ENCODE measurements at places on chromosomes 7 and 10. TPM values are rescaled to one million over a fixed set of nuclear protein-coding genes. Genes with fewer than 3 reads are reported as not detected.

DNA sequence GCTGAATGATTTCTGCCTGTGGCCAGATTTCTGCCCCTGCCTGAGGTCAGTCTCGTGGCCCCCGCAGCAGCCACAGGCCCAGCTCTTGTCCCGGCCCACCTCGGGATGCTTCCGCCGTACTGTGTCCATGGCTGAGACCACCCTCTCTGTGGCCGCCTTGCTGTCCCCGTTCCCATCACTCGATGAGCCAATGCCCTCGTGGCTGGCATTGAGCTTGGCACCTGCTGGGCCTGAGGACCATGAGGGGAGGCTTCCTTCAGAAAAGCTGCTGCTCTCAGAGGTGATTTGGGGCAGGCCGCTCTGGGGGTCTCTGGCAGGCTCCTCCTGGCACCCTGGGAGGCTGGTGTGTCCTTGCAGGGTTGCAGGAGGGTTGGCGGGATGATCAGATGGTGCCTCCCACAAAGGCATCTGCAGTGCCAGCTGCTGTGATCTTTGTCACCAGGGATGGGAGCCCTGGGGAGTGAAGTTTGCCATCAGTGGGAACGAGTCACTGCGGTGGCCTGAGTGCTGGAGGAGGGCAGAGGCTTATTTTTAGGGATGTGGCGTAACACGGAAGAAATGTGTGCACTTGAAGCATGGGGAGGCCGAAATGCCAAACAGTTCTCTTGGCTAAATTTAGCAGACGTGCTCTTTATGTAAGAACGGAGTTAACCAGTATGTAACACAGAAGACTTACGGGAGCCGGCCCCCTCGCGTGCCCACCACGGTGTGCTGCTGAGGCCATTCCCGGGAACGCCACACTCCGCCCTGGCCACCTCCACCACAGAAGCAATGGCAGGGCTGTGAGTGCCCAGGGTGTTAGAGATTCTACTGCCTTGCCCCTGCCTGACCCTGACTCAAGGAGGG, 47.7 kb downstream of the VIPR2 start:
- DNase-seq = no peak

- no peak for DNase-seq
Measured at GRCh38 chr7:50664937-50665336, 99.7 kb upstream of the DDC start.

GRCh38 chr10:31515819-31516402, 196.9 kb downstream of the ZEB1 start:
- DNase-seq = peak; percentile 35

DNA sequence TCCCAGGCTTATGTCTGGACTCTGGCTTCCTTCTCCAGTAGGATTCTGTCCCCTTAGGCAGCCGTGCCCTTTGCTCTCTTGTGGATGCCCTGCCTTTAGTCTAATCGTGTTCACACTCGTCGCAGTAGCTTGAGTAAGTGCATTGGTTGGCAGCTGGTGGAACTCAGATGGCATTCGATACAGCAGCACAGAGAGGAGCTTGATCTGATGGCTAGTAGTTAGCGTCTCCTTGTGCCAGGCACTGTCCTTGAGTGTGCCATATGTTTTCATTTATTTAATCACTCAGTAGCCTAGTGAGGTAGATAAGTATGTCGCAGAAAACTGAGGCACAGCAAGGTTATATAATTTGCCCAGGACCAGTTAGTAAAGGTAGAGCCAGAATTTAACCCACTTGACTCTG, 18.2 kb upstream of the PARP12 start:
- DNase-seq = no peak

UBE2D4 gene
- 17.7 TPM for total RNA-seq

DNA sequence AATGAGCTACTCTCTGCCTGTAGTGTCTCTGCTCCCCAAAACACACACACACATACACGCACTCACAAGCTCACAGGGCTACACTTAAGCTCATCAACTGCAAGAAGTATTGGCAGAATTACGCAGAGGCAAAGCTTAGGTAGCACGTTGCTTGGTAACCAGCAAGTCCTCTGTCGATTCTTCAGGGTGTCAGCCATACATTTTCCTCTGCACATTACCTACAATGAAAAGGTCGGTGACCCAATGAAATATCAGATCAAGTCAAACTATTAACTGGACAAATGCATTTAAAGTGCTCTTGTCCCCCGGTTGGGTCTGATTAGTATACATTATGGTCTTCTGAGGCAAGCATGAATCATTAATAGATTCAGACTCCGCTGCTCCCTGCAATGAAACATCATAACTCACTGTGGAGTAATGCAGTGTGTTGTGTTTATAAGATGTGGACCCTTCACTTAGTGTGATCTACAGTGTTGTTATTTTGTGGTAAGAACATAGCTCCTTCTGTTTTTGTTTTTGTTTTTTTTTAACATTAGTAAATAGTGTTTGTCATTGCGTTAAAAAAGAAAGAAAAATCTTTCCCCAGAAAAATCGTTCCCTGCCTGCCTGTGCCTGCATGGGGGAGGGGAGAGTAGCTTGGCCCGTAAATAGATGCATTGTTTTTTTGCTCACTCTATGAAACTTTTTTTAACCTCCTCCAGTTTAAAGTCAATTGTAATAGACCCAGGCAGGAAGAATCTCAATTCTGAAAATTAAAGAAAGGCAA, 325.5 kb downstream of the SFMBT2 start:
- DNase-seq = no peak

HOXA1 gene
- 1.4 TPM for total RNA-seq

ADRA2A gene
- not detected for total RNA-seq

DNA sequence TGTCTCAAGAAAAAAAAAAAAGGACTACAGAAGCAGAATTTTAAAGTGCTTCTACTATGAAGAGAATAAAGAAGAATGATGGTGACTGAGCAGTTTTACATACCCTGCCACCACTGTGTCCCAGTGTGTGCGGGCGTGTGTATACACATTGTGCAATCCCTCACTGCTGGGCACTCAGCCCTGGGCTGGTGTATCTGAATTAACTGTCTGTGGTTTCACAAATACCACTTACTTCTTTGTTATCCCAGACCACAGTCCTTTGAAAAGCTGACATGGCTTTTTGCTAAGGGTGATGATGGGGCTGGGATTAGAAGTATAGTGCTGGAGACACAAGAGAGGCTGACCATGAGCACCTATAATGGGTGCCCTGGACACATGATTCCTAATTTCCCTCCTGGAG, 21.1 kb upstream of the TRPV6 start:
- DNase-seq = no peak

- no peak for DNase-seq
Measured at GRCh38 chr10:14801723-14802122, 27.0 kb upstream of the FAM107B start.

DNA sequence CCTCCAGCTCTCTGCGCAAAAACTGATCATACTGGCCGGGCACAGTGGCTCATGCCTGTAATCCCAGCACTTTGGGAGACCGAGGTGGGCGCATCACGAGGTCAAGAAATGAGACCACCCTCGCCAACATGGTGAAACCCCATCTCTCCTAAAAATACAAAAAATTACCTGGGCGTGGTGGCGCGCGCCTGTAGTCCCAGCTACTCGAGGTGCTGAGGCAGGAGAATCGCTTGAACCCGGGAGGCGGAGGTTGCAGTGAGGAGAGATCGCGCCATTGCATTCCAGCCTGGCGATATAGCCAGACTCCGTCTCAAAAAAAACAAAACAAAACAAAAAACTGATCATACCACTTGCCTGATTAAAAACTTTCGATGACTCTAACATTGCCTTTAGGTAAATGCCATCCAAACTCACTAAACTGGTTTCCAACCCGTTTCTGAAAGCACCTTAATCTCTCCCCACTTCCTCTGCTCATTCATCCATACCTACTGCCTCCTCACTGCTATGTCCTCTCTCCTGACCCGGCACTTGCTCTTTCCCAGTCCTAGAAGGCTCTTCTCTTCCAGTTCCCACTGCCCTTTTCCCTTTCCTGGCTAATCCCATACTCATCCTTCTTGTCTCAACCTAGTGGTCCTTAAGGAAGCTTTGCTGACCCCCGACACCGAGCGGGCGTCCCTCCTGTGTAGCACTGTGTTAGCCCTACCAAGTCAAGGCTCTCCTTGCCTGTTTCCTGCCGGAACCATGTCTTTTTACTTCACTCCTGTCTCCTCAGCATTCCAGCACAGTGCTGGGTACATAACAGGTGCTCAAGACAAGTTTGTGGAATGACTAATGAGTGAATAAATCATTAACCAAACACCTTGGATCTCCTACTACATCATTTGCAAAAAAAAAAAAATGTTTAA, 686 bp upstream of the MIOS start:
- peak; percentile 90 for DNase-seq

DNA sequence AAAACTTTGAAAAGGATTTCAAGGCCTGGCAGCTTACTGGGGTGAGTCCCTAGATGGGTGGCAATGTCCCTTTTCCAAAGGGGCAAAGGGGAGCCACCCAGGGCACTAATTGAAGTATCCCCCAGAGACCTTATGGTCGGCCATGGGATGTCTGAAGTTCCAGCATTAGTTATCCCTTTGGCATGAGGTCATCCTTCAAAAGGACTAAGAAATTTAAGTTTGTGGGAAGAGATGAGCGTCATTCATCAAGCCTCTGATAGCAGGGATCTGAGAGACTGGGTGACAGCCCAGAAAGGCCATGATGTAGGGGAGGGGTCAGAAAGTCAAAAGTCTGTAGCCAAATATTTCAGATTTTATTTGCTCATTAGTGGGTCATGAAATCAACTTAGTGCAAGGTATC, 195.3 kb downstream of the ZNF438 start:
- no peak for DNase-seq

RELN gene
- 15.8 TPM for total RNA-seq

GRCh38 chr7:92881091-92881485, 44.7 kb upstream of the CDK6 start:
- DNase-seq = no peak

NKX2-3 gene
- 0.07 TPM for total RNA-seq

- DNase-seq = no peak
Measured at GRCh38 chr10:3749011-3749410, 36.0 kb downstream of the KLF6 start.

GRCh38 chr10:102261196-102261595, 15.9 kb downstream of the GBF1 start:
- no peak for DNase-seq

IDI2 gene
- not detected for total RNA-seq

GRCh38 chr7:92656121-92656520, 65.9 kb upstream of the FAM133B start:
- no peak for DNase-seq

GRCh38 chr7:23545493-23545892, 13.7 kb upstream of the TRA2A start:
- no peak for DNase-seq

SLC26A3 gene
- total RNA-seq = not detected

DNA sequence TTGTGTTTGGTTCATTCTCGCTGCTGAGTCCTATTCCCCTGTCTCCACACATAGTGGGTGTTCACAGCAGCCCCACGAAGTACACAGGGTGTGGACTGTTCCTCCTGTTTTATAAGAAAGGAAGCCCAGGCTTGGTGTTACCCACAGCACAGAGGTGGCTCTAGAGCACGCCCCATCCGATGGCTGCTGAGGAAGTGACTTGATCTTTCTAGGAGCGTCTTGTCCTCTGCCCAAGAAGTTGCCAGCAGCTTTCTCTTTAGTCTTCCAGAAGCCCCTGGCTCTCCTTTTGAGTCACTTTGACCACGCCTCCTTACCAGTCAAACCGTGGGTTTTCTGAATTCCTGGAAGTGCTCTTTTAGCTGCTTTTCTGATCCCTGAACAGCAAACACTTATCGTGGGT, 94.0 kb downstream of the GRK5 start:
- DNase-seq = no peak

NPC1L1 gene
- total RNA-seq = 0.04 TPM

DNA sequence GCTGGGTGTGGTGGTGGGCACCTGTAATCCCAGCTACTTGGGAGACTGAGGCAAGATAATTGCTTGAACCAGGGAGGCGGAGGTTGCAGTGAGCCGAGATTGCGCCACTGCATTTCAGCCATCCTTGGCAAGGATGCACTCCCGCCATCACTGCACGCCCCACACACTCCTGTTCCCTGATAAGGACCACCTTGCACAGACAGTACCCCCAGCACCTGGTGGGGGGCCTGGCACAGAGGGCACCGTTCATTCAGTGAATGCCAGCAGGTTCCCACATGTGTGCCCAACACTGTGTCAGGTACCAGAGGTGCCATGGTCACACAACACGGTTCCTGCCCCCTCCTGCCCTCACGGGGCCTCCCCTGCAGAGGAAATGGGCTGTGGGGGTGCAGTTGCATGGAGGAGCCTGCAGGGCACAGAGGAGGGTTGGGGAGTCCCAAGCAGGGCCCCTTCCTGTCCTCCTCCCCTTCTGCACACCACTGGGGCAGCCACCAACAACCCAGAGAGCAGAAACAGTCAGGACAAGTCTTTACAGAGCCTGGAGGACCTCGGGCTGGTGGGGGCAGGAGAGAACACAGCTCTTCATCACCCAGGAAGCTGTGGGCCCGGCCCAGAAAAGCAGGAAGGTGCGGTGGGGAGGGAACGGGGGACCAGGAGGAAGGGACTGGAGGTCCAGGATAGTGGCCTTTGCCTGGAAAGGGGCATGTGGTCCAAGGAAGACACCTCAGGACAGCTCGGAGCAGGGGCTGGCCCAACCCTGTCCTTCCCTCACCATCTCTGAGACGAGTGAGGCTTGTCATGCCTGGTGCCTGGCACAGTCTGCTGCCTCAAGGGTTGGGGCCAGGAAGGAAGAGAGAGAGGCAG, 7.1 kb downstream of the CRYGN start:
- DNase-seq = no peak

GRCh38 chr10:131193923-131194322, 117.6 kb downstream of the TCERG1L start:
- no peak for DNase-seq

- no peak for DNase-seq
Measured at GRCh38 chr7:5777932-5778331, 3.5 kb downstream of the RNF216 start.

DNA sequence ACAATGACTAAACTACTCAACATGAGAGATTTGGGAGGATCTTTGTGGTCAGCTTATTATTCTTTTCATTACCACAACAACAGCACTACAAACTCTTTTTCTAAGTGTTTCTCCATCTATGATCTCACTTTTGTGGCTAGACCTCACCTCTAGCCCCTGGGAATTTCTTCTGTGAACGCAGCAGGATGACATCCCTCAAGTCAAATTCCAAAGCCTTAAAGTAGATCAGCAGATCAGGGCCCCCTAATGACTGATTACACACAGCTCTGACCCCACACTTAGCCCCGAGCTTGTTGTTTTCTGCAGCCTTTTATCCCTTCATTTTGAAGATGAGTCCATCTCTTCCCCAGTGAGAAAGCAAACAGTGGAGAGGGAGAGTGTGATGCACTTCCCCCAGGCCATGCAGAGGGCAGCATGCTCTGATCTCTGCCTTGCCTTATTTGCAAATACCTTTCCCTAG, 27.3 kb downstream of the TFAM start:
- peak; percentile 58 for DNase-seq

CDC14C gene
- total RNA-seq = not detected

DNA sequence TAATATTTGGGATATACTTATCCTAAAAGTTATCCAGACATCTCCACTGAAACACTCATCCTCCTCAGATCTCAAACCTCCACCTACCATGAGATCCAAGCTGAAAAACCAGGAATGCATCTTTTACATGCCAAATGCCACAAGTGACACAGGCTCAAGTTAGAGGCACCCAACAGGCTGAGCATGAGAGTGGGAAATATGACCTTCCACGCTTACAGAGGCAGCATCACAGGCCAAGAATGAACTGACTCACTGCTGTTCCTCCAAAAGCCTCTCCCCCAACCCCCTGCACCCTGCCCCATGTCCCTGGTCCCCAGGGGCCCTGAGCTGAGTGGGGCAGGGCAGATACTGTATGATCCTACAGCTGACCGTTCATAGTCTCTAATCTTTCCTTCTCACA, 4.8 kb upstream of the MTPAP start:
- peak; percentile 72 for DNase-seq

- DNase-seq = peak; percentile 55
Measured at GRCh38 chr10:95814011-95814727, 58.2 kb downstream of the ENTPD1 start.
